ENCODE measurements at places on chromosomes 11 and 22. TPM values are rescaled to one million over a fixed set of nuclear protein-coding genes. Genes with fewer than 3 reads are reported as not detected.

DNA sequence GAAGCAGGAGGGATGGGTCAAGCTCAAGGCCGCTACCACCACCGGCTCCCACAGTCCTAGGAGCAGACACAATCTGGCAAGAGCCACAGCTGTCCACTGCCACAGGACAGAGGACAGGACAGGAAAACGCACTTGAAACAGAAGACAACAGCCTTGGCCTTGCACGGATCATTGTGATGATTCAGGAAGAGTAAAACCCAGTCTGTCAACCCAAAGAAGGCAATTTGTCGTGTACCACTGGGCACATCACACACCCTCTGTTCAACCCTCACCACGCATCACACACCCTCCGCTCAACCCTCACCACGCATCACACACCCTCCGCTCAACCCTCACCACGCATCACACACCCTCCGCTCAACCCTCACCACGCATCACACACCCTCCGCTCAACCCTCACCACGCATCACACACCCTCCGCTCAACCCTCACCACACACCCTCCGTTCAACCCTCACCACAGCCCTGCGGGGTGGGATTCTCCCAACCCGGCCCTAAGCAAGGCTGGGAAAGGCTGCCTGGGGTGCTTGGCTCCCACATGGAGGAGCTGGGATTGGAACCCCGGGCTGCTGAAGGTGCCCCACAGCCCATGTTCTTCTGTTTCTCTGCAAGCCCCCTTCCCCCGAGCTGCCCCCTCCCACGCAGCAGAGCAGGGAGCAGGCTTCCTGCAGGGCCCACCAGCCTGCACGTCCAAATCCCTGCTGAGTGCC lies 11.3 kb upstream of the CDC42BPG start:
- peak; percentile 38 for DNase-seq

DNA sequence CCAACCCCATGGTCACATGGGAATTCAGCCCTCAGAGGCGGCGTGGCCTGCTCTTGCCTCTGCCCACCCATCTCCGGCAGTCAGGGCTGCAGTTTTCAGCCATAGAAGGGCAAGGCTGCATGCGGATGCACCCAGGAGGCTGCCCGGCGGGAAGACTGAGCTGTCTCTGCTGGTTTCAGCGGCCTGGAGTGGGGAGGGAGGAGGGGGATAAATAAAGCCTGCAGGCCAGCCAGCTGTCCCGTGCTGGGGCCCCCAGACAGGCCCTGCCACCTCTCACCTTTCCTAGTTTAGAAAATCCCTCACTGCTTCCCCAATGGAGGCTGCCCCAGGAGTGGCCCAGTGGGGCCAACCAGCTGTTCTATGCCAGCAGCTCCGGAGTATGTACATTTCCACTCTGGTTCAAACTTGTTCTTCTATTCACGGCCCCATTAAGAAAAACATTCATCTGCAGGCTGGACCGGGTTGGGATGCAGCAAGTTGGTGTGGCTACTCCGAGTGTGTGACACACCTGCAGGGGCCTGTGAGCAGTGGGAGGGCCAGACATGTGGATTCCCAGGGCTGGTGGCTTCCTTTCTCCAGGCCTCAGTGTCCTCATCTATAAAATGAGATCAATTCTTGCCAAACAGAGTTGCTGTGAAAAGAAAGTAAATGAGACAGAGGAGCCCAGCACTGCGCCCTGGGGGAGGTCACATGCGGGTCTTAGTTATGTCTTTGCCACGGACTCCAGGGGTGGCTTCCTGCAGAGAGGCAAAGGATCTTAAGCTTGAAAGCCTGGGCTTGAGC lies 5.0 kb downstream of the MICALL1 start:
- DNase-seq, result no peak

Gene FAM181B
- not detected for total RNA-seq

- DNase-seq, result peak; percentile 79
Observed at GRCh38 chr11:126993599-126993998, 7.0 kb downstream of the KIRREL3 start.

Data from GM23248 (cell line).